ENCODE measurements at places on chromosomes 13 and 19.

- DNase-seq, result no peak
These were observed 13.3 kb downstream of the N4BP2L1 start for GRCh38 chr13:32414580-32414979.

GRCh38 chr19:49968279-49968922 lies 7.4 kb upstream of the SIGLEC11 start:
- no peak for DNase-seq

GRCh38 chr13:30832845-30833332 lies 73.2 kb upstream of the MEDAG start:
- DNase-seq, result no peak

DNA sequence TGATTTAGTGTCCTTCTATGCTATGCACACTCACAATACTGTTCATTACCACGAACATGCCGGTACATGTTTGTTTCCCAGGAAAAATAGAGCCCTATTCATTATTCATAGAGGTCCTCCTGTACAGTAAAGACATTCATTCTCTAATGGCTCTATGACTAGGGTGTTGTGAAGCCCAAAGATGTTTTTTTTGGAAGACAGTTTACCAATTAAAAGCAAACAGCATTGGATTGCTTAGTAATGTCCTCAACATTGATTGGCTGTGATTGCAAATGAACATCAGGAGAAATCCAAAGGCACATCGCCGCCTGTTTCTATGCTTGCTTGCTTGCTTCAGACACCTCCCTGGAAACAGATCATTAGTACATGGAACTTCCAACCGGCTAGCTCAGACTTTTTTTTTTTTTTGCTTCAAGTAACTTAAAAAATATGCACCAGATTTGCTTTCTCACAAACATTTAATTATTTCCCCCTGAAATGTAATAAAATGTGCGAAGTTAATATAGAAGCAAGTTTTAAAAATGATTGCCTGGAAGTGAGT lies 8.8 kb upstream of the GPC6 start:
- no peak for DNase-seq

DNA sequence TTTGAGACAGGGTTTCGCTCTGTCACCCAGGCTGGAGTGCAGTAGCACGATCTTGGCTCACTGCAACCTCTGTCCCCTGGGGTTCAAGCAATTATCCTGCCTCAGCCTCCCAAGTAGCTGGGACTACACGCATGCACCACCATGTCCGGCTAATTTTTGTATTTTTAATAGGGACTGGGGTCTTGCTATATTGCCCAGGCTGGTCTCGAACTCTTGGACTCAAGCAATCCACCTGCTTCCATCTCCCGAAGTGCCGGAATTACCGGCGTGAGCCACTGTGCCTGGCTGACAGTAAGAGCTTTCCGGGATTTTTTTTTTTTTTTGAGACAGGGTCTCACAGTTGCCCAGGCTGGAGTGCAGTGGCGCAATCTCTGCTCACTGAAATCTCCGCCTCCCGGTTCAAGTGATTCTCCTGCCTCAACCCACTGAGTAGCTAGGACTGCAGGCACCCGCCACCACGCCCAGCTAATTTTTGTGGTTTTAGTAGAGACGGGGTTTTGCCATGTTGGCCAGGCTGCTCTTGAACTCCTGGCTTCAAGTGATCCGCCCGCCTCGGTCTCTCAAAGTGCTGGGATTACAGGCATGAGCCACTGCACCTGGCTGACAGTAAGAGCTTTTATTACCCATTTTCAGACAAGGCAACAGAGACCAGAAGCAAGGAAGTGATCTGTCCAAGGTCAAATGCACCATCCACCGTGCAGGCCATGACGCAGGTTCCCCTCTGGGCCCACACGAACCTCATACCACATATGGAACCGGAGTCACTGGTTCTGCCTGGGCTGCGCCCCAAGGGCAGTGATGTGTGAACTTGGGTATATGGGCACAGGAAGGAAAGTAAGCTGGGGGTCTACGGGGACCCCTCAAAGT lies 21.0 kb downstream of the RFX1 start:
- no peak for DNase-seq

DNA sequence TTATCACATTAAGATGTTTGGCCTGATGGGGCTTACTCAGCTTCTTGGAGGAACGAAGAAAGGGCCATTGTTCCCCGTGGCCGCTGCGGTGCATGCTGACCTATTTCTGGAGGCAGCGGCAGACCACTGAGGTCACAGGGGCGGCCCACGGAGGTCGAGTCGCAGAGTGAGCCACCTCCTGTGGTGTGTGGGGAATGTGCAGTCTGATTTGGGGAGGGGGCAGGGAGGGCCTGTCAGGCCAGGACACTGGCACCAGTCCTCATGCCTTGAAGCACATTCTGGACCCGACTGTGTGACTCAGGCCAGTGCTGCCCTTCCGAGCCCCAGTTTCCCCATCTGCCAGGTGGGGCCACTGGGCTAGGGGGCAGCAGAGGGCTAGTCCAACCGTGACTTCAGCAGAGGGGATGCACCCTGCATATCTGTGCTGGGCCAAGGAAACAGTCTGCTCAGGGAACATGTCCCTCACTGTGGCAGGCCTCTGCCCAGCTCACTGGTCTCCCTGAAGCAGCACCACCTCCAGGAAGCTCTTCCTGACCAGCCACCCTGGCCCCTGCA lies 6.3 kb downstream of the SLC7A10 start:
- no peak for DNase-seq

- no peak for DNase-seq
These were observed 219.0 kb upstream of the SPRY2 start for GRCh38 chr13:80559944-80560343.

- DNase-seq, result no peak
These were observed 19.1 kb downstream of the ELL start for GRCh38 chr19:18502638-18503294.

- DNase-seq, result peak; percentile 80
These were observed 459 bp downstream of the MIDN start for GRCh38 chr19:1248786-1249297.

GRCh38 chr13:44440046-44440608 lies 66.5 kb downstream of the SERP2 start:
- DNase-seq, result no peak

- no peak for DNase-seq
These were observed 763.8 kb downstream of the SLITRK5 start for GRCh38 chr13:88434953-88435352.

GRCh38 chr13:24858953-24859352 lies 95.0 kb downstream of the RNF17 start:
- no peak for DNase-seq

GRCh38 chr13:106291006-106291405 lies 244.5 kb downstream of the EFNB2 start:
- no peak for DNase-seq

- no peak for DNase-seq
These were observed 249.8 kb downstream of the DCLK1 start for GRCh38 chr13:35881360-35881759.

- DNase-seq, result no peak
These were observed 2.8 kb downstream of the ERVV-2 start for GRCh38 chr19:53047379-53047778.

GRCh38 chr19:38911388-38912001 lies 491 bp downstream of the CCER2 start:
- DNase-seq, result no peak

GRCh38 chr13:20446900-20447299 lies 78.8 kb downstream of the CRYL1 start:
- DNase-seq, result no peak

- no peak for DNase-seq
These were observed 16.1 kb downstream of the CEBPG start for GRCh38 chr19:33389421-33390100.

- DNase-seq, result no peak
These were observed 12.9 kb upstream of the AKT2 start for GRCh38 chr19:40298026-40298425.

DNA sequence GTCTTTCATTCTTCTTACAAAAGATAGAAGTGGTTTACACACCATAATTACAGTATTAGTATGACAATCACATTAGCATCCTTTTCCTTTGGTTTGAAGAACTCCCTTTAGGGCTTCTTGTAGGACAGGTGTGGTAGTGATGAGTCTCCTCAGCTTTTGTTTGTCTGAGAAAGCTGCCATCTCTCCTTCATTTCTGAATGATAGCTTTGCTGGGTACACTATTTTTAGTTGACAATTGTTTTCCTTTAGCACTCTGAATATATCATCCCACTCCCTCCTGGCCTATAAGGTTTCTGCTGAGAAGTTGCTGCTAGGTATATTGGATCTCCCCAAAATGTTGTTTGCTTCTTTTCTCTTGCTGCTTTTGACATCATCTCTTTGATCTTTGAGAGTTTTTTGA lies 39.3 kb downstream of the RASA3 start:
- DNase-seq, result no peak

DNA sequence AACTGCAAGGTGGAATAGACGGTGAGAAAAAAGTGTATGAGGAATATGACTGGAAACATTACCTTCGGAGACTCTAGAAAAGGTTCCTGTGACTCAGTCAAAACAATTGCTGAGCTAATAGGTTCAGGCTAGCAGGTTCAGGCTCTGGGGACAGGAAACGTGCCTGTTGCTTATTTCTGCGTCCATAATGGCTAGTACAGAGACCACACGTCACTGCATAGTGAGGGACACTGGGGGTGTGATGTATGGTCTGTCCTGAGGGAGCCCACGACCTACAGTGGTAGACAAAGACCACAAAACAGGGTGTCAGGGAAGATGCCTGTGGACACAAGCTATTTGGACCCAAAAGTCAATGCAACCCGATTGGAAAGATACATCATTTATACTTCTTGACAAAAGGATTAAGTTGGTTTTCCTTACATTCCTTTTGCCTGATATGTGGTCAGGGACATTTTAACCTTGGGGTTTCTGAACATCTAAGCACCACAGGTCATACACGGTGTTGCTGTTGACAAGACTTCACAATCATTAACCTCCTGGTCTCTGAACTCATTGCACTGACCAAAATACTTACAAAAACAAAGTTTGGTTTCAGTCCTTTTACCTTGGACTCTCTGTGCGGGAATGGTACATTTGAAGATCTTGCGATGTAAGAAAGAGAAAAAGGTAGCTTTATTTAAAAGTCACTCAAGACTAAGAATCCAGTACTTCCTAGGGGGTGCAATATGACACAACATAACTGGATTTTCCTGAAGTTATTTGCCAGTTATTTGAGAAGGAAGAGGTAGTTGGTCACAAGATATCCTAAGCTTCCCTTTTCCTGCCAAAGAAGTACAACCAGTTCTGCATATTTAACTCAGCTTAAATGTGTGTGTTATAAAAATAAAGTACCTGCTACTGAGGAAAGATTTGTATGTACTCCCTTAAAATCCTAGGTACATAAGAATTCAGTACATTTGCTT lies 20.0 kb downstream of the CRYL1 start:
- no peak for DNase-seq

GRCh38 chr19:33235269-33235995 lies 9.8 kb upstream of the SLC7A10 start:
- peak; percentile 63 for DNase-seq

DNA sequence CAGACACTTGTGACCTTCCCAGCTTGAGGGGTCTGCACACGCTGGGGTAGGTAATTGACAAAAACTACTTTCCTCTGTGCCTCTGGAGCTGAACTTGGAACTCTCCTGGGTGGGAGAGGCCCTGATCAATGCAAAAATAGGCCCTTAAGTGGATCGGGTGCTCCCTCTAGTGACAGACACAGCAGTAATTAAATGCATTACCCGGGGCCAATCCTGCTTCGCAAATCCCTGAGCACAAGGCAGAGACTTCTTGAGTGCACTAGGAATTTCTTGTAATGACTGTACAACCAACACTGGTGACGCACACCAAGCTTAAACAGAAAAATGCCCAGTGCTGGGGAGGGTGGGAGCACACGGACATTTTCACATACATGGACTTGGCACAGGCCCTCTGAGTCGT lies 10.6 kb upstream of the UBE2S start:
- peak; percentile 24 for DNase-seq

- no peak for DNase-seq
These were observed 441.5 kb downstream of the DIAPH3 start for GRCh38 chr13:59721926-59722910.

DNA sequence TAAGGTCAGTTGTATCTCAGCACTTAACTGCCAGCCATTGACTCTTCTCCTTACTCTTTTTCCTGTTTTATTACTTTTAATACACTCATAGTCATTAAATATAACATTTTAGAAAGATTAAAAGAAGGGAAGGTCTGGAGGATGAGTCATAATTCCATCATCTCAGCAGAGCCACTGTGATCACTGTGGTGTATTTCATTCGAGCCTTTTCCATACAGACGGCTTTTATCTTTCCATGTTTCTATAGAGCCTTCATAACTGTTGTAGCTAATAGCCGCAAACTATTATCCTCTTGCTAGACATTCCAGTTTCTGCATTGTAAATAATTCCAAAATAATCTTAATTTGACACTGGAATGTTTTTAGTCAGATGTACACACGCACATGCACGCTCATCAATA lies 4.7 kb upstream of the FLT1 start:
- no peak for DNase-seq

GRCh38 chr19:43595605-43595998 lies 332 bp downstream of the IRGQ start:
- DNase-seq, result peak; percentile 13

GRCh38 chr13:89755729-89756492 lies 1591.6 kb upstream of the MIR17HG start:
- no peak for DNase-seq
